ENCODE measurements at places on chromosomes 2 and 18.

- DNase-seq = no peak
Observed at GRCh38 chr18:79413901-79414300, 18.2 kb downstream of the NFATC1 start.

DNA sequence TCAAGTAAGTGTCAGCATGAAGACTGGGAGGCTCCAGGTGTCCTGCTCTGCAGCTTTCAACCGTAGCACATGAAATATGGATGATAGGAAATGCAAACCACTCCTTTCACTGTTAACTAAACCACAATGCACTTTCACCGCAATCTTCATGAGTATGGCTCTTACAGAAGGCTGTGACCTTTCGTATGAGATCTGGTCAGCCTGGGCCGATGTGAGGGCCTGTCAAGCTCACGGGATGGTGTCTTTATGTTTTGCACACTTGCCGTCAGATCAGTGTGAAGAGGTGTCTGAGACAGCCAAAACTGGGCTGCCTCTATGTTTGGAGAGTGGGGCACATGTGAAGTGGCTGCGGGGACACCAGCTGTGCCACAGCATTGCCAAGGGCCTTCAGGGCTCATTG lies 62.8 kb upstream of the AFF3 start:
- DNase-seq = no peak

DNA sequence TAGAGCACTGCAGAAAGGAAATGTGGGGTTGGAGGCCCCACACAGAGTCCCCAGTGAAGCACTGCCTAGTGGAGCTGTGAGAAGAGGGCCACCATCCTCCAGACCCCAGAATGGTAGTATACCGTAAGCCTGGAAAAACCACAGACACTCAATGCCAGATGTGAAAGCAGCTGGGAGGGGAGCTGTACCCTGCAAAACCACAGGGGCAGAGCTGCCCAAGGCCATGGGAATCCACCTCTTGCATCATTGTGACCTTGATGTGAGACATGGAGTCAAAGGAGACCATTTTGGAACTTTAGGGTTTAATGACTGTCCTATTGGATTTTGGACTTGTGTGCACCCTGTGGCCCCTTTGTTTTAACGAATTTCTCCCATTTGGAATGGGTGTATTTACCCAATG lies 75.3 kb upstream of the SERPINE2 start:
- DNase-seq = no peak

DNA sequence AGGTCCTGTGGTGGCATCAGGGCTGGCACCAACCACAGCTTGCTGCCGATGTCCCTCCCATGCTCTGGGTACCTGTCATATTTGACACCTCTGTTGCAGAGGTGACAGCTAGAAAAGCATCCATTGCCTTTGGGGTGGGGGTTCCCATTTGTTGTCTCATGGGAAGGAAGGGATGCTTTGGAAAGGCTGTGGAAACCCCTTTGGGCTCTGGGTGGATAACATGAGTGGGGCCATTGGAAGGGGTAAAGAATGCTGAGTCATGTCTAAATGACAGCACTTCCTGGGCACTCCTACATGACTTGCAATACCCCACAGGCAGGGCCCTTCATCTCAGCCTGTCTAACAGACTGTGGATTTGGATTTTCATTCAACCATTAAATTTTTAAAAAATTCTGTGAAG lies 27.8 kb downstream of the CTIF start:
- DNase-seq = no peak

DNA sequence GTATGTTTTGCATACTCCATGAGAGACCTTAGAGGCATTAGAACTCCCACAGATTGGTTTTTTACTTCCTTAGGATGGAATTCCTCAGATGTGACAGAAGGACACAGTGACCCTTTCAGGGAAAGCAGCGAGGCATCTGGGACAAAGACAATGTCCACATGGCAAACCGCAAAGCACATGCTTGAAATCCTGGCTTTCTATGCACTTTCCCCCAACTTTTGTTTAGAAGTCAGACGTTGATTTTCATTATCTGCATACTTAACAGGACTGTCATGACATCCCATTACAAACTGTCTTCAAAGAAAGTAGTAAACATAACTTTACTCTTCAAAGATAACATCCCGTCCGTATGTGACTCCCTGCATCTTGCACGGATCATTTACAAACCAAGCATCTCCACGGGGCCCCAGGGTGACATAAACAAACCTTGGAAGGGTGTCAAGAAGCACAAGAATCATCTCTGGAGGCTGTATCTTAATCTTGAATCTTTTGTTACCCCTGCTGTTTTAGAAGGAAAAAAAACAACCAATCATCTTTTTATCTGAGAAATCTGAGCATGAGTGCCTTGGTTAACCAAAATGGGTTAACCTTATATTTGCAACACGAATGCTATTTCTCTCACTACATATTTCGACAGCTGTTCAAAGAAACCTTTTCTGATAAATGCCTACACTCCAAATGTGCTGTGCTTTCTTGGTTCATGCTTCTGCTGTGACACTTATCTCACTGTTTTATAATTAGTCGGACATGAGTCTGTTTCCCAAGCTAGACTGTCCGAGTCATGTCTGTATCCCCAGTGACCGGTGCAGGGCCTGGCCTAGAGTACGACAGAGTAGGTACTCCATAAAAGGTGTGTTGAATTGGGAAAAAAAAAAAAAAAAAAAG lies 90.8 kb downstream of the CCBE1 start:
- no peak for DNase-seq

Measured in stimulated activated CD4-positive, alpha-beta T cell treated with anti-CD3 and anti-CD28 coated beads, Interleukin-15, amount 100 ng/mL, for 1 hour (primary cell).